Fibroblast of skin of abdomen (primary cell): ENCODE measurements at places on chromosomes 1 and 21.
A peak's percentile ranks its signal among the peaks of the same experiment; 100 is the strongest.

- peak; percentile 87 for DNase-seq
Observed at GRCh38 chr1:75765697-75766355, 20.2 kb upstream of the RABGGTB start.

DNA sequence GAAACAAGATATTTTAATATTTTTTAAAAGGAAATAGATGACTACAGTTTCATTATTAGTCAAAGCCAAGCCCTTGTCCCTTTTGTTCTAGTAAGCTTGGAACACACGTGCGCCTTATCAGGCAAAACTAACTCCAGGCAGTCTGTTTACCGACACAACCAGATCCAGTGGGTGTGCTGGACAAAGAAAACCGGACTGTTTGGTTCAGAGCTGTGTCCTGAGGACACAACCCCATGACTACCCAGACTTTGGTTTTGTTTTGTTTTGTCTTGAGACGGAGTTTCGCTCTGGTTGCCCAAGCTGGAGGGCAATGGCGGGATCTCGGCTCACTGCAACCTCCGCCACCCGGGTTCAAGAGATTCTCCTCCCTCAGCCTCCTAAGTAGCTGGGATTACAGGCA lies 13.9 kb upstream of the RHOU start:
- DNase-seq: no peak

DNA sequence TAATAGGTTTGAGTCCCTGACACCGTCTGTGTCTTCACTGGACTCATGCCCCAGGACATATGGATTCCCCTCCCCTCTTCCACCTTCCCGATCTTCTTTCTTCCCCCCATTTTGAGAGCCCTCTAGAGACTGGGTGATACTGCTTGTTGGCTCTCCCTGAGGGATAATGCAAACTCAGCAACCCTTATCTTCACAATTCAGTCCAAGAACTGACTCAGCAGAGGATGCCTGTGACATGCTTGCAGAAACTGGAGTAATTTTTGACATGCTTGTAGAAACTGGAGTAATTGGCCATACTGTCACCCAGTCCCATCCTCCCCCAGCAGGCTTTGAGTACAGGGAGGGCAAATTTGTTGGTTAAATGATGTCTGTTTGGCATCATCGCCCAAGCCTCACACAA lies 127.6 kb upstream of the CTTNBP2NL start:
- no peak for DNase-seq

- peak; percentile 84 for DNase-seq
Observed at GRCh38 chr1:197955486-197956394, 38.6 kb downstream of the LHX9 start.

- DNase-seq: peak; percentile 42
Observed at GRCh38 chr1:205351984-205352713, 4.6 kb downstream of the KLHDC8A start.

GRCh38 chr1:5910276-5910620 lies 82.0 kb downstream of the NPHP4 start:
- no peak for DNase-seq

- DNase-seq: no peak
Observed at GRCh38 chr1:207049974-207050391, 1.0 kb downstream of the YOD1 start.

DNA sequence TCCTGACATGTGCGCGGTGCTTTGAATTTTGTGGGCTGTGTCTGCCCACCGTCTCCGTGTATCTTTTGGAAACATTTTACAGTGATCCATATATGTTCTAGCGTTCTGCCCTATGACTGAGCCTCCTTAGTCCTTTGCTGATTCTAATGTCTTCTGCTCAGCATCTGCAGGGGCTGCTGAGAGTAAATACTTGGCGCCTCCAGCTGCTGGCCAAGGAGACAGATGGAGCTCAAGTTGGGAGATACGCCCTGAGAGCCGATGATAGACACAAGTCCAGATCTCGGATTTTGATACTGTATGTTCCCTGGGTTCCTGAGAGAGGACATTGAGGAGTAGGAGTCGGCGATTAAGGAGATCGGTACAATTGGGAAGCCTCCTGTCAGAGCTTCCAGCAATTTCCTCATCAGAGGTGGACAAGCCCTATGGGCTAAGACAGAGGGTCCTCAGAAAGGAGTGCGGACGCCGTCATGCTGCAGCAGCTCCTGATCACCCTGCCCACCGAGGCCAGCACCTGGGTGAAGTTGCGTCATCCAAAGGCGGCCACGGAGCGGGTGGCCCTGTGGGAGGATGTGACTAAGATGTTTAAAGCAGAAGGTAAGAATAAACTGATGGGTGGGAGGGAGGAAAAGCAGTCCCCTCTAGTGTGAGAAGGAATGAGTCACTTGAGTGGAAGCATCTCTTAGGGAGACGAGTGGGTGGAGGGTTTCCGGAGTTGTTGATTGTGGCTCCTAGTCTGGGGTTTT lies 390 bp downstream of the ZFP69B start:
- peak; percentile 64 for DNase-seq

- DNase-seq: no peak
Observed at GRCh38 chr1:50913954-50914353, 46.1 kb downstream of the FAF1 start.
